ENCODE measurements at places on chromosomes 2 and 18.

- DNase-seq = no peak
Measured at GRCh38 chr18:60862988-60863387, 470.2 kb upstream of the CDH20 start.

- DNase-seq = no peak
Measured at GRCh38 chr2:134714228-134714627, 4.6 kb downstream of the TMEM163 start.

GRCh38 chr2:151028691-151029176, 232.9 kb downstream of the RBM43 start:
- DNase-seq = no peak

- no peak for DNase-seq
Measured at GRCh38 chr18:11055721-11056120, 93.6 kb downstream of the PIEZO2 start.

GRCh38 chr2:61368687-61369665, 101.9 kb downstream of the USP34 start:
- DNase-seq = no peak

- DNase-seq = no peak
Measured at GRCh38 chr2:75564713-75565359, 4.1 kb upstream of the EVA1A start.

DNA sequence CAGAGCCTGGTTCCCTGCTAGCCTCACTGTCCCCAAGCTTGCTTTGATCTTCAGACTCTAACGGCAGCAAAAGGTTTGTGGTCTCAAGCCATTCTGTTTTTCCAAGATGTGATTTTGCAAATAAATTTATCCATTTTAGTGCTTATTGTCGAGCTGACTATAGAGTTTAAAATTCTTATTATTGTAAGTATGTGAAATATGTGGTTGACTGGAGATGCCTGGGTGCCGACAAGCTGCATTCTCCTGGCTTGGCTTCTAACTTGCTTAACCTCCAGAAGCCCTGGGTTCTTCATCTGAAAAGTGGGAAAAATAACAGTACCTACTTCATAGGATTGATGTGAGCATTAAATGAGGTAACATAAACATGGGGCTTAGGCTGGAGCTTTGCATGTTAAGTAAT, 9.9 kb upstream of the EDAR start:
- DNase-seq = no peak

- DNase-seq = no peak
Measured at GRCh38 chr2:223585666-223586065, 16.5 kb downstream of the SCG2 start.

DNA sequence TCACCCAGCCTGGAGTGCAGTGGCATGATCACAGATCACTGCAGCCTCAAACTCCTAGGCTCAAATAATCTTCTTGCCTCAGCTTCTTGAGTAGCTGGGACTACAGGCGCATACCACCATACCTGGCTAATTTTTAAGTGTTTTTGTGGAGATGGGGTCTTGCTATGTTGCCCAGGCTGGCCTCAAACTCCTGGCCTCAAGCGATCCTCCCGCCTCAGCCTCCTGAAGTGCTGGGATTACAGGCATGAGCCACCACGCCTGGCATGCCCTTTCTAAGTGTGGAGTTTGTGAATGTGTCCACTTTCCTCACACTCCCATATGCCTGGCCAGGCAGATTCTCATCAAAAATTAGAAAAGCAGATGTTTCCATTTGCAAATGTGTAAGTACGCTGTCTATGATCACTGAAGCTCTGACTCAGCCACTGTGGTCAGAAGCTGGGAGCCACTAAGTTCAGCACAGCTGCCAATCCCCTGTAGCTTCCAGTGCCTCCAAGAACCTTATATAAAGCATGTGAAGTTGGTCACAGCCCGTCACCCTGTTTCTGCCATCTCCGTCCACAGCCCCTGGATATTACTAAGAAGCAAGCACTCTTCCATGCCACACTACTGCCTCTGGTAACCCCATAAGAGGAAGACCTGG, 155.4 kb downstream of the FAM210A start:
- no peak for DNase-seq

GRCh38 chr2:241565411-241565810, 6.9 kb downstream of the BOK start:
- DNase-seq = no peak

- no peak for DNase-seq
Measured at GRCh38 chr2:233026198-233026813, 6.2 kb upstream of the NEU2 start.

GRCh38 chr2:16323126-16323520, 342.5 kb downstream of the CYRIA start:
- no peak for DNase-seq

DNA sequence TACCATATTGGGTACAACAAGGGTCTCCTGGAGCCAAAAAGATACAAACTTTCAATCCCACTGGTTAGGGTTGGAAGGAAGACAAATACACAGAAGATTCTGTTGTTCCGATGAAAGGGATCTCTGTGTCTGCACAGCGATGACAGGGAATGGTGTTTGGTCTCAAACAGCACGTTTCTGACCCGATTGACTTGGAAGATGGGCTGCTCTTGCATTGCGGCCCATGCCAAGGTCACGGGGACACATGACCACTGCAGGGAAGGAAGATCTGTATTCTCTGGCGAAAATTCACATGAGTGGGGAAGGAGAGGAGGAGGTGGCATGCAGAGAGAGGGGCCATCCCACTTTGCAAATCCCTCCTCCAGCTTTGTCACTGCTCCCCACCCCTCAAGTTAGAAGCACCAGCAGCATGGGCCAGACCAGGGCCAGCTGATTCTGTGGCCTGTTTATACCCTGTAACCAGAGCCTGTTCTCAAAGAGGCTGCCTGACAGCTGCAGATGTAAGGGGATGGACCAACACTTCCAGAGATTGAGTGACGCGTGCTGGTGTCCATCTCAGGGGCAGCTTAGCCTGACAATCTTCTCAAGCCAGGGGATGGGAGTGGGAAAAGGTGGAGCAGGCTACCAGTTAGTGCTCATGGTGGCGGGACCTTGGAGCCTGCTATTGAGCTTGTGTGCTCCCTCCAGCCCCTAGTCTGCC, 57.2 kb downstream of the TNP1 start:
- no peak for DNase-seq

- DNase-seq = peak; percentile 59
Measured at GRCh38 chr2:127701651-127702394, 526 bp downstream of the SFT2D3 start.

DNA sequence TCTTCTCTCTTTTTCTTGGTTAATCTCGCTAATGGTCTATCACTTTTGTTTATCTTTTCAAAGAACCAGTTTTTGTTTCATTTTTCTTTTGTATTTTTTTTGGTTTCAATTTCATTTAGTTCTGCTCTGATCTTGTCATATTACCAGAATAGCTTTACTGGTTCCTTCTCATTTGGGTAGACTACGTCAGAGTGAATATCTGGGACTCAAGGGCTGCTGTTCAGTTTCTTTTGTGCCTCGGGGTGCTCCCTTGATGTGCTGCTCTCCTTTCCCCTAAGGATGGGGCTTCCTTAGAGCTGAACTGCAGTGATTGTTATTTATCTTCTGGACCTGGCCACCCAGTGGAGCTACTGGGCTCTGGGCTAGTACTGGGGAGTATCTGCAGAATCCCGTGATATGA, 29.4 kb upstream of the IL1RN start:
- no peak for DNase-seq

DNA sequence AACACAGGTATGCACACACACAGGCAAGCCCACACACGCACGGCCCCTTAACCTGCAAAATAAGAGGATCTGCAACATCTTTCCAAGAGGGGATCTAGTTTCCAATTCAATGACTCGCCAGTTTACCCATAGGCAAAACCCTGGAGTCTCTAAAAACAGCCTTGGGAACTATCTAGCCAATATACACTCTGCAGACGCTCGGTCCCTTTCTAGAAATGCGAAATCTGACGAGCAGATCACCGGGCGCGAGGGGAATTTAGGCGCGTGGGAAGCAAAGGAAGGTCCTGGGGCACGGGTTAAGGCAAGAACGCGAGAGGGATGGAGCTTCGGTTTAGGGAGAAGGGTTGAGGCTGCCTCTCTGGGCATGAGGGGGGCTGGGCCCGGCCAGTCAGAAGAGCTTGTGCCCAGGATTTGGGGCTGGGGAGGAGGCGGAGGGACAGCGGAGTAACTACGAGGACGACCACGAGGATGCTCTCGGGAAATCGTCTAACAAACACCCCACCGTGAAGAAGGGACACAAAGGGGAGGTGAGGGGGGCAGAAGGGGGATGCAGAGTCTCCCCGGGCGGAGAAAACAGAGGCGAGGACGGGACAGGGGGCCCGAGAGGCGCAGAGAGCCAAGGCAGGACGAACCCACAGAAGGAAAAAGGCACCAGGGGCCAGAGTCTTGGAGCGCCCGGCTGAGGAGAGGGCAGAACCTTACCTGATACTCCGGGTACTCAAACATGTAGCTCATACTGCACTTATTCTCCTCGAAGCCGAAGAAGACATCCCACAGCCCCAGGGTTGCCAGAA, 542 bp downstream of the PGAP1 start:
- DNase-seq = no peak

DNA sequence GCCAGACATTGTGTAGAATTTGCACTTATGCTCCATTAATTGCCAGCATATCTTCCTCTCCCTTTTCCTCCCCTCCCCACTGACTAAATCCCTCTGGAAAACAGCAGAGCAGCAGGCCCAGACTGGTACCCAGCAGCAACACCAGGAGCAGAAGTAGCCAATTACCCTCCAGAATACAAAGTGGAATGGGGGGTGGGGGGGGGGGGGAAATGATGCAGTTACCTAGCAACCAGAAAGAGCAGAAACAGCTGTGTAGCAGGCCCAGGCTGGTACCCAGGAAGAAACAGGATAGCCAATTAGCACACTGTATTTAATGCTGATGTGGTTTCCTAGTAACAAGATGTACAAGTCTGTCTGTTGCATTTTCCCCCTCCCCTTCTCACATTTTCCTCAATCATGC, 52.3 kb downstream of the KLF7 start:
- no peak for DNase-seq

GRCh38 chr2:199848389-199849130, 2.4 kb downstream of the FTCDNL1 start:
- no peak for DNase-seq

- DNase-seq = no peak
Measured at GRCh38 chr18:2240311-2240705, 331.0 kb downstream of the METTL4 start.

DNA sequence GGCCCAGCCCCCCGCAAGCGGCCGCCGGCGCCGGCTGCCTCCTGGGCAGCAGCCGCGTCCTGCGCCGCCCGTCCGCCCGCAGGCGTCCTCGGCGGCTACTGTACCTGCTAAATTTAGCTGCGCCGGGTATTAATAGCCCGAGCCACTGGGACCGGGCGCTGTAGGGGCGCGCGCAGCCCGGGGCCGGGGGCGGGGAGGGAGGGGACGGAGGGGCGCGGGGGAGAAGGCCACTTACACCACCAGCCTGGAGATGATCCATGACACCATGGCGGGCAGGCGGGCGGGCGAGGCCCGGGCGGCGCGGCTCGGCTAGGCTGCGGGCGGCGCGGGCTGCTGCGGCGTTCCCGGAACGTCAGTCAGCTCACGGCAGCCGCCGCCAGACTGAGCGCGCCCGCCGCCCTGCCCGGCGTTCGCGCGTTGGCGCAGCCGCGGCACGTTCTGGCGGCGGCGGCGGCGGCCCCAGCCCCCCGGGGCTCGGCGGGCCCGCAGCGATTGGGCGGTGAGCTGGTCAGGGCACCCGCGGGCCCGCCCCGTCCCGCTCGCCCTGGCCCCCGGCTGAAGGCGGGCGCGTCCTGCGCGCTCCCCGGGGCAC, at the start of gene REEP1:
Gene REEP1, minus strand, starts transcription at position 383 of the 592 bp plus-strand sequence. Its CDS starts 116 bp downstream, at position 267.
- DNase-seq = no peak

GRCh38 chr18:76546088-76546435, 51.0 kb upstream of the ZNF516 start:
- no peak for DNase-seq

GRCh38 chr2:234162861-234163260, 112.4 kb downstream of the SPP2 start:
- no peak for DNase-seq

DNA sequence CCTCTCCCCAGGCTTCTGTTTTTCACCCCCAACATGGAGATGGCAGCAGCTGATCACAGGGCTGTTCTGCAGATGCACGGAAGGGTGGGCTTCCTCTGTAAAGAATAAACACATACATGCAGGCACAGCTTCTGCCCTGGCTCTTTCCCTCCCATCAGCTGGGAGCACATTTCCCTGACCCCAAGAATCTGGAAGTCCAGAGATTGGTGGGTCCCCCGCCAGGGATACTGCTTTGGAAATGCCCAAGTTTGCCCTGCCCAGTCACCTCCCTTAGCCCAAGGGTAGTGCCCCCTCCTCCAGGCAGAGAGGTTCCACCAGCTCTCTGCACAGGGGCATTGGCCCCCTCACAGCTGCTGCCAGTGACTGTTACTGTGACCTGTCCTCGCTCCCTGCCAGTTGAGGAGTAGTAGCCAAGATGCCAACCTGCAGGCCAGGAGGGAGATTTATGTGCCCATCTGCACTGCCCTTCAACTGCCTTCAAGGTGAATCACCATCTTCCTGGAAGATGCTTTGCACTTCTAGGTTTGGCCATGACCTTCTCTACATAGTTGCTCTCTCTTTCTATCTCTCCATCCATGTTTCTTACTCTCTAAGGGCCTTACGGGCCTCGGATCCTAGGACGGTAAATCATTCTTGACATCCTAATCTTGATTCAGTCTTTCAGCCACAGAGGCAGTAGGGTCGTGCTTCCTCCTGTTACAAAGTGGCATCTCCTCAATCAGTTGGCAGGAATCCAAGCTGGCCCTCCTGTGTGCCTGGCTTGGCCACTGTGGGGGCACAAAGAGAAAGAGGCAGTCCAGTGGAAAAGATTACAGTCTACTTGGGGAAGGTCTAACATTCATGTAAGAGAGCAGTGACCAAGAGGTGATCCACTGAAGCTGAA, 121.8 kb downstream of the CTIF start:
- no peak for DNase-seq

DNA sequence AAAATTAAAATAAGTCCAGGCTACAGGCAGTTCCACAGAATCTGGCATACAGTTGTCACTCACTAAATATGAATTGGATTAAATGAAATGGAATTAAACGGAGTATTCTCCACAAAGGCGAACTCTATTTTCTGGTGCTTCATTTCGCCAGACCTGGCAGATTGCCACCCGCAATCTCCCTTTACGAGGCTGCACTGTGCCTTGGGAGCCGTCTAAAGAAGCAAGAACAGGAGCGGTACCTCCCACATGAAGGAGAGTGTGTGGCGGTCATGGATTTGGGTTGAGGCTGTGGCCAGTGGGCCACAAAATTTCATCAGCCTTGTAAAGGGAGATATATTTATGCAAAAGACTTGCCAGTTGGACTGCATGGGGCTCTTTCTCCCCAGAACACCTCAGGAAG, 151.0 kb downstream of the OSR1 start:
- DNase-seq = no peak

- no peak for DNase-seq
Measured at GRCh38 chr2:194705398-194705797, 951.6 kb upstream of the SLC39A10 start.

- DNase-seq = no peak
Measured at GRCh38 chr18:293536-293935, 25.7 kb upstream of the THOC1 start.

DNA sequence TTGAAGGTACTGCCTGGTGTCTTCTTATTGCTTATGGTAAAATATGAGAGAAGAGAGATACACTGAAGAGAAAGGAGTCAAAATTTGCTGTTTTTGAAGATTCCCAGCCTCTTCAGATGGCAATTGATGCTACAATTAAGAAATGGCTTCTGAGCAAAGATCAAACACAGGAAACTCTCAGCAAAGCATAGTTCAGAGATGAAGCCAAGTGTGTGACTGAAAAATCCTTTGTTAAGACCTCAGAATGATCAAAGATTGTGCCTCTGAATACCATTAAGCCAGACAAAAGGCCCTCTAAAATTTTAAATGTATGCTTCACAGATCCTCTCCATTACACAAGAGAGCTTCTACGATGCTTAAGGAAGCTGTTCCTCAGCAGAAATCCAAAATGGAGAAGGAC, 216.3 kb downstream of the UXS1 start:
- DNase-seq = no peak

Data from stimulated activated CD8-positive, alpha-beta memory T cell treated with anti-CD3 and anti-CD28 coated beads, Interleukin-12 subunit alpha, Interleukin-12 subunit beta, amount 100 ng/mL, for 1 hour (primary cell).